SJSA1 (cell line): ENCODE measurements at places on chromosomes 3 and 15. TPM values are rescaled to one million over a fixed set of nuclear protein-coding genes. Genes with fewer than 3 reads are reported as not detected.
A peak's percentile ranks its signal among the peaks of the same experiment; 100 is the strongest.

- H3K4me1 ChIP-seq, result no peaks in the 10 kb centered on the region
- H3K4me3 ChIP-seq, result no peak overlapping the region
- H3K27ac ChIP-seq, result no peak overlapping the region
- H3K27me3 ChIP-seq, result no peaks in the 10 kb centered on the region
- H3K36me3 ChIP-seq, result no peaks in the 10 kb centered on the region
These were observed 337.8 kb downstream of the FHIT start for GRCh38 chr3:60913474-60913873.

C3orf62 gene
- total RNA-seq, result 0.50 and 2.1 TPM in 2 replicates

P2RY14 gene
- not detected in 2 replicates for total RNA-seq

CACNA1D gene
- total RNA-seq, result not detected in 2 replicates

VIPR1 gene
- total RNA-seq, result not detected in 2 replicates

- H3K36me3 ChIP-seq, result peaks cover 66% of the 10 kb centered on the region
- no peak overlapping the region for H3K4me3 ChIP-seq
- no peak for DNase-seq
These were observed 156.6 kb downstream of the GHSR start for GRCh38 chr3:172291650-172292049.

RAB5A gene
- 26.6 and 57.6 TPM in 2 replicates for total RNA-seq

PAK6 gene
- total RNA-seq, result 0.05 and 0.09 TPM in 2 replicates

DNA sequence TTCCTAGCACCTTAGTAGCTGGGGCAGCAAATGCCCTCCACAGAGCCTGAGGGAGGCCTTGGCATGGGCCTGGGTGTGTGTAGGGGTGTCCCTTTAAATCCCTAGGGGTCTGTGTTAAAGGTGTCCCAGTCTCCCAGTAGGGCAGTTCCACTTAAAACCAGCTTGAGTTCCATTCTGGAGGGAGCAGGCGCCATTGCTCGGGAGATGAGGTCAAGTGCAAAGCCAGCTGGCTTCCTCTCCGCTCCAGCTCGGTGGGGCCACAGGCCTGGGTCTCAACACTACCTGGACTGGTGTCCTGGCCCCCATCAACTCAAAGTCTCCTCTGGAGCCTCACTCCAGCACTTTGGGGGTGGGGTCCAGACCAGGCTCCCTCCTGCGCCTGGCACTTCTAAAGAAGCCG is 25.2 kb downstream of the FEM1B start:
- H3K4me1 ChIP-seq, result 0 out of 2 replicates have a peak, but pooled peaks cover 4% of the 10 kb centered on the region
- H3K27ac ChIP-seq, result no peak overlapping the region
- H3K4me3 ChIP-seq, result no peak overlapping the region
- H3K36me3 ChIP-seq, result 0 out of 2 replicates have a peak, but pooled peaks cover 1% of the 10 kb centered on the region
- no peaks in the 10 kb centered on the region for H3K27me3 ChIP-seq

- no peaks in the 10 kb centered on the region for H3K4me1 ChIP-seq
- no peak overlapping the region for H3K27ac ChIP-seq
- H3K36me3 ChIP-seq, result peaks cover 53% of the 10 kb centered on the region
These were observed 88.7 kb downstream of the DHX30 start for GRCh38 chr3:47891613-47892005.

SETMAR gene
- 4.1 and 6.0 TPM in 2 replicates for total RNA-seq

DNA sequence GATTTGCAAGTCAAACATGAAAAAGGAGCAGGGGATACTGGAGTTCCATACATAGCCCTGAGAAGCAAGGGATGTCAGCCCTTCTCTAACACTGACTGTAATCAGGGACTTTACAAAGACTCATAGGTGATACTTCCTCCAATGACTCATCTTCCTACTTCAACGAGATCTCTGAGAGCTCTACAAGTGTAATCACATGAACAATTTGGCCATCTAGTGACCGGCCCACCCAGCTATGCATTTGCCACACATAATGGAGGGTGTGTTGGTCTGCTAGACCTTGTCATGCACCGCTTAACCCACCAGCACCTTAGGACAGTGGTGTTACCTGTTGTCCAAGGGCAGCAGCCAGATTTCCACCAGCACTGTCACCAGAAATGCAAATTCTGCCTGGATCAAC is 75.3 kb downstream of the NCEH1 start:
- H3K36me3 ChIP-seq, result peaks cover 54% of the 10 kb centered on the region
- H3K4me1 ChIP-seq, result peaks cover 12% of the 10 kb centered on the region
- 0 out of 2 replicates have a peak overlapping the region, but pooled peaks have one; percentile 21 for H3K27ac ChIP-seq
- no peak for DNase-seq

GRCh38 chr15:84855136-84855535 is 29.3 kb upstream of the SLC28A1 start:
- H3K36me3 ChIP-seq, result no peaks in the 10 kb centered on the region
- no peak overlapping the region for H3K27ac ChIP-seq
- no peak for DNase-seq
- no peak overlapping the region for H3K4me3 ChIP-seq
- H3K27me3 ChIP-seq, result no peaks in the 10 kb centered on the region
- H3K4me1 ChIP-seq, result peaks cover 6% of the 10 kb centered on the region; the same call in 1 of the 2 replicates

SERPINI2 gene
- total RNA-seq, result not detected in 2 replicates

DNA sequence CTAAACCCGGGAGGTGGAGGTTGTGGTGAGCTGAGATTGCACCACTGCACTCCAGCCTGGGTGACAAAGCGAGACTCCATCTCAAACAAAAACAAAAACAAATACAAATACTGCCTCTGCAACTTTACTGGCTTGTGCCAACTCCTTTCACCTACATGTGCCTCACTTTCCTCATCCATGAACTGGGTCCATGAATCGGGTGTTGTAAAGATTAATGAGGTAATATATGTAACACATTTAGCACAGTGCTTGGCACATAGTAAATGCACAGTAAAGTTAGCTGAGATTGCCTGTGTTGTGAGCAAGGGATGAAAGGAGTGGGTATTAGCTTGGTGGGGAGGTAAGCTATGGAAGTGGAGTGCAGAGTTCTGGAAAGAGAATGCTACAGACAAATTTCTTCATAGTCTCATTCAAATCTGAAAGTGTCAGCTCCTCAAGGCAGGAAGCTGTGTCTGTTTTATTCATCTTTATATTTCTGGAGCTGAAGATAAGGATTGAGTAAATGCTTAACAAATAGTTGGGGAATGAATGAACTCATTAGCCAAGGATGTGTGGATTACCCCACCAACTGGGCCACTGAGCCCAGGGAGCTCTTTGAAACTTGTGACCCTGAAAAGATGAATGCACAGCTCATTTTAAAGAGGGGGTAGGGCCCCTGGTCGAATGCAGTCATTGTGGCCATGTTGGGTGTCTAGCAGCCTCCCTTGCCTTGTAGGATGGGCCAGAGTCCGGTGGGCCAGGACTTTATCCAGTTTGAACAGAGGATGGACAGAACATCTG is 7.7 kb upstream of the CDCP1 start:
- H3K4me3 ChIP-seq, result no peak overlapping the region
- no peaks in the 10 kb centered on the region for H3K27me3 ChIP-seq
- H3K27ac ChIP-seq, result peak overlapping the region; percentile 57
- H3K4me1 ChIP-seq, result peaks cover 25% of the 10 kb centered on the region
- H3K36me3 ChIP-seq, result no peaks in the 10 kb centered on the region
- DNase-seq, result no peak

SLMAP gene
- 36.0 and 51.3 TPM in 2 replicates for total RNA-seq

THOC7 gene
- total RNA-seq, result 86.2 and 140 TPM in 2 replicates

GOLGA6L26 gene
- total RNA-seq, result not detected in 2 replicates

DNA sequence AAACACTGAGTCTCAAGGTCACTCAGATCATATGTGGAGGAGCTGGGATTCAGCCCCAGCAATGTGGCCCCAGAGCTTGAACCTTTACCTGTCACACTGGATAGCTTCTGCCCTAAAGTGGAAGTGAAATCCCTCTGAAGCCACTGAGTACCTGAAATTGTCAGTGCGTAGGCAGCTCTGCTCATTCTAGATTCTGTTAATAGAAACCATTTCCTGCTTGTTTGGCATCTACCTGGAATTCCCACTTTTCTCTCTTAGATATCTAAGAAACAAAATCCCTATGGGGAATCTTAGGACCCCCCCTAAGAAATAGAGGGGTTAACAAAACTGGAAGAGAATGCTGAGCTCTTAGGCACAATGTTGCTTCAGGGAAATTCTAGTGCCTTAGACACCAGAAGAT is 29.8 kb downstream of the FBXL22 start:
- H3K27me3 ChIP-seq, result no peaks in the 10 kb centered on the region
- no peaks in the 10 kb centered on the region for H3K4me1 ChIP-seq
- DNase-seq, result no peak

GRCh38 chr3:80158332-80158731 is 390.5 kb upstream of the ROBO1 start:
- H3K4me1 ChIP-seq, result no peaks in the 10 kb centered on the region
- no peak overlapping the region for H3K4me3 ChIP-seq
- no peaks in the 10 kb centered on the region for H3K27me3 ChIP-seq

SPESP1 gene
- total RNA-seq, result not detected in 2 replicates

SFMBT1 gene
- total RNA-seq, result 1.9 and 15.1 TPM in 2 replicates

MED12L gene
- 0.29 TPM in 1 of 2 replicates, not detected in the other for total RNA-seq

DNA sequence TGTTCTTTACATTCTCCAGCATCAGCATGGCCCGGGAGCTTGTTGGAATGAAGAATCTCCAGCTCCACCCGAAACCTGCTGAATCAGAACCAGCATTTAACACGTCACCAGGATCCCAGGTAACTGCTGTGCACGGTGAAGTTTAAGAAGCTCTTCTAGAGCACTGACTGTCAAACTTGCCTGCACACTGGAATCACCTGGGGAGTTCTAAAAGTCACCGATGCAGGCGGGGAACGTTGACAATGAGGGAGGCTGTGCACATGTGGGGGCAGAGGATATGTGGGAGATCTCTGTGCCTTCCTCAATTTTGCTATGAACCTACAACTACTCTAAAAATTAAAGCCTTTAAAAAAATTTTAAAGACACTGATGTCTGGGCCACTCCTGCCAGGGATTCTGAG is 19.1 kb upstream of the PAQR5 start:
- no peak for DNase-seq
- no peak overlapping the region for H3K27ac ChIP-seq
- H3K36me3 ChIP-seq, result no peaks in the 10 kb centered on the region
- no peak overlapping the region for H3K4me3 ChIP-seq

DNA sequence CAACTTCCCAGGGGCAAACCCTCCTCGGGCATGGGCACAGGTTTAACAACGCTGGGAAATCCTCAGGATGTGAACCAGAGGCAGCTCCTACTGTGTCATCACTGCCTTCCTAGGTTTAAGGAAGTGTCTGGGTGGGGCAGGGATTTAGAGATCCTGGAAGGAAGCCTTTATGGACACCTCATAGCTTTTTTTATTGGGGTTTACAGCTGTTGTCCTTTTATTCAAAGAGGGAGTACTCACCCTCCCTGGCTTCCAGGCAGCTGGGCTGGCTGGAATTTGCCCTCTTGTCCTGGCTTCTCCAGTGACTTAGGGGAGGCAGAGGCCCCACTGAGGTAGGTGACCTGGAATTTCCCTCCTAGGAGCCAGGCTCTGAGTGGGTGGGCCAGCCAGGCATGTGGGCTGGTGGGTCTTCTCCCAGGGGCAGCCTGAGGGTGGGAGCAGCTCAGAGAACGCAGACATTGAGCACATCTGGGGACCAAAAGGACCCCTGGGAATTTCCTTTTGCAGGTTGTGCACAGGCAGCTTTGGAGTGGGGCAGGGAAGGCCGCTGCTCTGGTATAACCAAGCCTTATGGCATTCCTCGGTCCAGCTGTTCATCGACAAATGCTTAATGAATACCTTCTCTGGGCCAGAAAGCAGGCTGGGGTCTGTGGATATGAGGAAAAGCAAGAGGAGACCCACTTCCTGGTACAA is 13.5 kb upstream of the FAM3D start:
- H3K4me3 ChIP-seq, result no peak overlapping the region
- H3K4me1 ChIP-seq, result no peaks in the 10 kb centered on the region
- H3K27ac ChIP-seq, result no peak overlapping the region

MKRN2OS gene
- total RNA-seq, result not detected in 2 replicates

GNB4 gene
- 105 and 113 TPM in 2 replicates for total RNA-seq

DNA sequence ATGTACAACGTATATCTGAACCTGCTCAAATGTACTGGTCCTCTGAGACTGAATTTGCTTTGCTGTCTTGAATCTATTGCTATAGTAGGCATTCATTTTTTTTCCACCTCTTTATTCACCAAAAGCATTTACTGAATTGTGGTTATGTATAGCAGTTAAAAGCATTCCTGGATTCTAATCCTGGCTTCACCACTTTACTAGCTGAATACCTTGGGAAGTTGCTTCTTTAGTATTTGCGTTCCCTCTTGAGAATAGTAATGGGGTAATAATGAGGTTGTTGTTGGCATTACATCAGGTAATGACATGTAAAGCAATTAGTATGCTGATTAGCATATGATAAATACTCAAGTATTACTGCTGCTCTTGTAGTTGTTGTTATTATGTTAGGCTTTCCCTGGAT is 29.1 kb downstream of the MEF2A start:
- H3K36me3 ChIP-seq, result no peaks in the 10 kb centered on the region; the same call in 1 of the 2 replicates
- no peaks in the 10 kb centered on the region for H3K4me1 ChIP-seq
- DNase-seq, result no peak
- no peaks in the 10 kb centered on the region for H3K27me3 ChIP-seq
- no peak overlapping the region for H3K4me3 ChIP-seq

BFSP2 gene
- total RNA-seq, result not detected in 2 replicates

EPHB3 gene
- total RNA-seq, result 2.9 and 4.1 TPM in 2 replicates

PPM1M gene
- total RNA-seq, result 5.5 and 7.7 TPM in 2 replicates

SLC2A2 gene
- not detected in 2 replicates for total RNA-seq

CADM2 gene
- not detected in 2 replicates for total RNA-seq

DNA sequence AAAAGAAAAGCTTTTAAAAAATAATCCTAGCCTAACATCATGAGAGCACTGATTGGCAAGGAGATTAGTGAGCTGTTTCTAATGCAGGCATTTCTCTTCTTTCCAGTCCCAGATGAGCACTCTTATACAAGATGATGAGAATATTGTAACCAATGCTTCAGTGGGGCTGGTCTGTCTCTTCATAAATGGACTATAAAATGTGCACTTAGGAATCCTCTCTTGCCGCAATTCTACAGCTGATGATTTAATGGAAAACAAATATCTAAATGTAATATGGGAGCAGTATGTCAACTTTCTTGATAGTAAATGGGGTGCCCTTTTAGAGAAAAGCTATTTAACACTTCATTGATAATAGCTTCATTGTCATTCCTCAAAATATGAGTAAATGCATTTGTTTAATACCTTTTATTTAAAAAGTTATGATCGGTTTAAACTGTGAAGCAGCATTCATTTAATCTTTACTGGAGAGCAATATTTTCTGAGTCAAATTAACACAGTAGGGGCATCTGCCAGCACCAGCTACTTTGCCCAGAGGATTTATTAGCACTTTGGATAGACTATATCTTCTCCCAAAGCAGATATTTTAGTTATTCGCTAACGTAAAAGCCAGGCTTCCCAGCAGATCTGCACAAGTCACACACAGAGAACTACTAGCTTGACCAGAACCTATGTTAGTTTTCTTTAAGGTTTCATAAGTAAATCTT is 985.9 kb downstream of the DIPK2A start:
- no peaks in the 10 kb centered on the region for H3K4me1 ChIP-seq
- H3K4me3 ChIP-seq, result no peak overlapping the region
- H3K27ac ChIP-seq, result no peak overlapping the region
- no peaks in the 10 kb centered on the region for H3K36me3 ChIP-seq

GRCh38 chr3:119408243-119408950 is 55.0 kb downstream of the TMEM39A start:
- H3K27ac ChIP-seq, result no peak overlapping the region
- H3K36me3 ChIP-seq, result peaks cover 58% of the 10 kb centered on the region
- H3K4me3 ChIP-seq, result no peak overlapping the region
- H3K4me1 ChIP-seq, result no peaks in the 10 kb centered on the region
